ENCODE measurements at places on chromosomes 3 and 15.
A peak's percentile ranks its signal among the peaks of the same experiment; 100 is the strongest.

- DNase-seq = no peak
These were observed 873.1 kb downstream of the NSUN3 start for GRCh38 chr3:94935738-94936580.

DNA sequence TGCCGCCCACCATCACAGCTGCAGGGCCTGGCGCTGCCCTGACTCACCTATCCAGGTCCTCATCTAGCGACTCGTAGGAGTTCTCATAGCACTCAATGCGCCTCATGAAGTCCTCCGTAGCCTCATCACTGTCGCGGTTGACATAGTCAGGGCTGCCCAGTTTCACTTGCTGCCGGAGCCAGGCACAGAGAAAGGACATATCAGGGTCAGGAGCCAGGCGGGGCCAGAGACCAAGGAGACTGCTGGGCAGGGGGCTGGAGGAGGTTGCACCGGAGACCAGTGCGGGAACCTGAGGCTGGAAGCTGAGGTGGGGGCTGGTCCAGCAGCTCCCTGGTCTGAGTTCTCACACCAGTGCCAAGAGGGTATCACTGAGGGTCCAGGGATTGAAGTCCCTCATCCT is 18.2 kb downstream of the PFKFB4 start:
- DNase-seq = no peak

- DNase-seq = no peak
These were observed 378.7 kb upstream of the TGFBR2 start for GRCh38 chr3:30227571-30228301.

- DNase-seq = no peak
These were observed 26.6 kb downstream of the MIX23 start for GRCh38 chr3:122356402-122356801.

DNA sequence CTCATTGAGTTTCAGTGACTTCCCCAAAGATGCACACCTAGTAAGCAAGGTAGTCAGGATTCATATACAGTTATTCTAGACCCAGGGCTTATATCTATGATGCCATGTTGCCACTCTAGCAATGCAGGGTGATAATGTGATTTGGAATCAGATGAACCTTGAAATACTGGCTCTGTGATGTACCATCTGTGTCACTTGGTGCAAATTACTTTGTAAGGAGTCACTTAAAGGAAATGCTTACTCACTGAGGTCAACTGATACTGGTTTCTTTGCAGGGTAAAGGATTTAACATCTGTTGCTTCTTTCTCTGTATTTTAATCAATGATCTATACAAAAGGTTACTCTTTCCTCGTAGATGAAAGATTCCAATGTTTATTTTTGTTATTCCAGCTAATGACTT is 10.8 kb downstream of the ASB14 start:
- DNase-seq = no peak

- no peak for DNase-seq
These were observed 20.2 kb downstream of the CRABP1 start for GRCh38 chr15:78360367-78360801.

- no peak for DNase-seq
These were observed 69.3 kb downstream of the MYH15 start for GRCh38 chr3:108441071-108441507.

DNA sequence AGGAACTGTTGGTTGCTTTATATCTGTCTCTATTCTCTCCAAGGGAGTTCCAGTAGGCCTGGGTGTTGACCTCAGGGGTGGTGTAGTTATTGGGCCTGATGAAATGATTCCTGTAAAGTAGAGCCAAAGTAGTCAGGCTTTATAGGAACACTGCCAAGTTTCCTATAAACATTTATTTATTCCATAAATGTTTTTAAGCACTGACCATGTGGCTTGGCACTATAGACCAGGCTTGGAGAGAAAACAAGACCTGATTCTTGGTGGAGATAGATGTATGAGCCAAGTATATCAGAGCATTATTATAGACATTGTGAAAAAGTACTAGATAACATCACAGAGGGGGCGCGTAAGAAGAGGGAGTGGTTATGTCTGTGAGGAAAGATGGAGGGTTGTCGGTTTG is 65.9 kb downstream of the TFG start:
- no peak for DNase-seq

DNA sequence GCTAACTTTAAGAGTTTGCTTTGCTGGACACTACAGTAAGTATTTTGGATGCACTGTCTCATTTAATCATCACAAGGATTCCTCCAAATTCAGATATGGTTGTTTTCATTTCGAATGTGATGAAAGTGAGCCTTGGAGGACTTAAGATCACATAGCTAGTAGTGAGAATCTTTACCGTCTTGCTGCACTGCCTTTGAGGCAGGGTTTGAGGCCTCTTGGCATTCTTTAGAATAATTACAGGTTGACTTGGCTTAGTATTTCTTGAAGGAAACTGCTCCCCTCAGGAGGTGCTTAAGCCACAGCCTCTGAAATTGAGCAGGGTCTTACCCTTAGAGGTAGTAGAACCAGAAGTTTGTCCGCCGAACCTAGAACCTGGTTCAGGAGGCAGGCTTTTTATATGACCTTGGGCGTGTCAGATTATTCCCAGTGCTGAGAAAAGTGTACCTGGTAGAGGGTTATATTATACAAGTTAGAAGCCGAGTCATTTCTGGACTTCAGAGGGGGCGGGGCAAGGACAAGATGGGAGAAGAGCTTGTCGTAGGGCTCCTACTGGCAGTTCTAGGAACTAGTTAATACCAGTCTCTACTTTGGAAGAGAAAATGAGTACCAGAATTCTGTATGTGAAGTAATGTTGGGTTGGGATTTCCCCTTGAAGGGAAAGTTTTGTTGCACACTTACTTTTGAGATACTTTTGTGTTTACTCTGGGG is 1.1 kb downstream of the TFG start:
- DNase-seq = peak; percentile 42

- DNase-seq = no peak
These were observed 692 bp downstream of the SCAANT1 start for GRCh38 chr3:63911509-63911872.

- DNase-seq = peak; percentile 15
These were observed 40.9 kb downstream of the UACA start for GRCh38 chr15:70722266-70723121.

GRCh38 chr15:61794881-61795280 is 265.4 kb downstream of the VPS13C start:
- DNase-seq = no peak

DNA sequence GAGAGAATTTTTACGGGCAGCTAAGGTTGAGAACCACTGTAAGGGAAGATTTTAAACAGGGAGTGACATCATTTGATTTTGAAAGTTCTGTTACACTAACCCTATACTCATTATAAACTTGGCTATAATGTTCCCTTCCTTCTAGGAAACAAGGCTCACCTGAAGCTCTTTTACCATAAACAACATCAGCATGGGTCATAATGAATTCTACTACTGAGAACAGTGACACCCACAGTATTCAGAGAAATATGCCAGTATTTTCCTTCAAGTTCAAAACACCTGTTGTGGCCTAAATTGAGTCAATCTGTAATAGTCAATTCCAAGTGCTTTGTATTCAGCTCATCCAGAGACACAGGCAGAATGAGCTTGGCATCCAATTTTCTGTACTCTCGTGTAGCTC is 175.3 kb upstream of the STT3B start:
- no peak for DNase-seq

- DNase-seq = no peak
These were observed 159.8 kb upstream of the MITF start for GRCh38 chr3:69579306-69580041.

DNA sequence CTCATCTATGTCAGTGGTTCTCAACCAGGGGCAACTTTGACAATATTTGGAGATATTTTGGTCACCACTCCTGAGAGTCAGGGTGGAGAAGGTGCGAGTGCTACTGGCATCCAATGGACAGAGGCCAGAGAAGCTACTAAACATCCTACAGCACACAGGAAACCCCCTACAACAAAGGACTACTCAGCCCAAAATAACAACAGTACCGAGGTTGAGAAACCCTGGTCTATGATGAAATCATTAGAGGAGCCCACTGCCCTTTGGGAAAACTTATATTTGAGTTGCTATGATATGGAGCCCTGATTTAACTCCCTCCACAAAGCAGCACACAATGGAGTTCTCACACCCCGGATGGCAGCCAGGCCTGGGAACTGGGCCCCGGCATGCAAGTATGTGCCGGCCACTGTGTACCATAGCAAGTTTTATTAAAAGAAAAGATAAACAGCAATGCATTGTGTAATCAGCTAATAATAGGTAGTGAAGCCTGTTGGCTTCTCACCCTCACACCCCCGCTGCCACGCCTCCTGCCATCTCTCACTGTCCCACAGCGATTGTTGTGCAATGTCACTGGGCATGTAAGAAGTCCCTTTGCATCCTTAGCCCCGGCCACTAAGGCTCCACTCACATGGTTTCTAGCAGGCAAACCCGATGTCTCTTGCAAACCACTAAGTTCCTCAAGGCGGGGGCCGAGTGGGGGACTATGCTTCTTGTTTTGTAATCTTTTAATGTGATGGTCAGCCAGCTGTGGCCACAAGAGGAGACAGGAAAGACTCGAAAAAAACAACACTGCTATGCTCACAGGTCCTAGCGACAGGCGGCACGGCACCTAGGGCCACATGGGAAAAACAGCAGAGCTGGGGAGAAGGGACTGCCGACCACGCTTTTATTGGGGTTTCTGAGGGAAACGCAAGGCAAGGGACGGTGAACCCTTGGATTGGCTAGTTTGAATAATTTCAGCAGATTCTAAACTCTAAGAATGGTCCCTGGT is 110.0 kb downstream of the AQP9 start:
- no peak for DNase-seq

Data from GM18507 (cell line).